ENCODE measurements at places on chromosomes 1 and 21.

DNA sequence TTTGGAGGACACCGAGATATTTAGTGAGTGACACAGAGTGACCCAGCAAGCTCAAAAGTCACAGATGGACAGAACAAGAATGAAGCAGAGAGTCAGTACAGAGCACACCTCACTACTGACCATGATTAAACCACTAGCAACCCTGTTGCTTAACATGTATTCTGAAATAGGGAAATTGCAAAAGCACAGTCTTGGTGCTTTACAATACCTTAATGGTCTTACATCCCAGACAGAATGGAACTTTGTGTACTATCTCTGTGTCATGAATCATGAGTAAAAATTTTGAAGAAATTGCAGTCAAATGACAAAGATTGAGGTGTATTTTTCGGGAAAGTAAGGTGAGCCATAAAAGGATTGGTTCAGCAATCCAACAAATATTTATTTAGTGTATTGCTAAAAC lies 2.7 kb upstream of the SAMSN1 start:
- no peak for DNase-seq

- no peak for DNase-seq
These were observed 51.8 kb downstream of the RGS2 start for GRCh38 chr1:192860478-192861185.

- DNase-seq, result no peak
These were observed 3.1 kb downstream of the KCNK1 start for GRCh38 chr1:233617025-233617424.

DNA sequence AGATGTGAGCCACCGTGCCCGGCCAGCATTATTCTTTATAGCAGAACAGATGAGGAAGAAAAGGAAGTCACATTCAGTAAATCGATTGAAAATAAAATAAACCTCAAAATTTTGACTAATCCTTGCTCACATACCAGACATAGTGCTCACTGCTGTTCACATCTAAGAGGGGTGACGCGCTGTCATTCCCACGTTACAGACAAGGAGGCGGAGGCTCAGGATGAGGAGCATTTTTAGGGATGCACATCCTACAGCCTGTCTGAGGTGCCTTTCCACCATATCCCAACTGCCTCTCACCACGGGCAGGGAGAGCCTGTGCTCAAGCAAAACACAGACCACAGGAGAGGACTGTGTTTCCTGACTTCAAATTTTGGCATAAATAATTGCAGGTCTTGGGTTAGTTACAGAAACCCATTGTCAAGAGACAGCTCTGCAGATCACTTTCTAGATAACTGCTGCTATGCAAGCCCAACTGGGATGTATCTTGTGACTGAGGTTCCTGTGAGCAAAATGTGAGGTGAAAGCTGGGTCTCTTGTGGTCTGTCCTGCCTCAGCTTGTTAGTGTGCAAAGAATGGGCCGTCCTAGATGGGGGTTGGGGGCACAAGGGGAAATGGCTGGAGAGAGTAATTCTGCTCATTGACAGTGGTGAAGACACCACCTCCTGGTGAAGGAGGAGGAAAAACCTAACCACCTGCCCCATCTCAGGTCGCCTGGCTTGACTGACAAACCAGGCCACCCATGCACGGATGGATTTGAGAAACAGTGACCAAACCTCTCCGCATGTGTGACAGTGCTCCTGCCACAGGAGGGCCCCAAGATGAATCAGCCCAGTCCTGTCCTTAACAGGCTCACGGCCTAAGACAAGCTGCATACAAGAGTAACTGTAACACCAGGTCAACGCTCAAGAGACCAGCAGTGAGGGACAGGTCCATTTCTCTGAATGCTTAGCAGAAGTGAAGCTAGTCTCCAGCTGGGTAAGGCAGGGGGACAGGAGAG lies 8.2 kb downstream of the TNN start:
- DNase-seq, result no peak

DNA sequence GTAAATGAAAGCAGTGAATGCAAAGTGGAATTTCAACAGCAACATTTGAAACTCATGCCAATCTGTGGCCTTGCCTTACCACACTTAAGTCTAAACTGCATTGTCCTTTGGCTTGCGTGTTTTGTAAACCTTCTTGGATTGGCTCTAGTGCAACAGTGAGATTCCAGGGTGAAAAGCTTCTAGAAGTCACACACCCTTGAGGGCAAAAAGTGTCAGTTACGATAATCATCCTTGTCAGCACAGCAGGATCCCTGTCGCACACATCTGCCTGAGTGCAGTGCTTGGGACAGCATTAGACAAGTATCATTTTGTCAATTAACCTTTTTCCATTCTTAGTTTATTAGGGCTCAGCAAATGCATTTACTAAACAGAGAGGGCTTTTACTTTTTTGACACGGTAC lies 243.4 kb upstream of the PTBP2 start:
- DNase-seq, result no peak

- no peak for DNase-seq
These were observed 7.9 kb downstream of the CD53 start for GRCh38 chr1:110880708-110881374.

DNA sequence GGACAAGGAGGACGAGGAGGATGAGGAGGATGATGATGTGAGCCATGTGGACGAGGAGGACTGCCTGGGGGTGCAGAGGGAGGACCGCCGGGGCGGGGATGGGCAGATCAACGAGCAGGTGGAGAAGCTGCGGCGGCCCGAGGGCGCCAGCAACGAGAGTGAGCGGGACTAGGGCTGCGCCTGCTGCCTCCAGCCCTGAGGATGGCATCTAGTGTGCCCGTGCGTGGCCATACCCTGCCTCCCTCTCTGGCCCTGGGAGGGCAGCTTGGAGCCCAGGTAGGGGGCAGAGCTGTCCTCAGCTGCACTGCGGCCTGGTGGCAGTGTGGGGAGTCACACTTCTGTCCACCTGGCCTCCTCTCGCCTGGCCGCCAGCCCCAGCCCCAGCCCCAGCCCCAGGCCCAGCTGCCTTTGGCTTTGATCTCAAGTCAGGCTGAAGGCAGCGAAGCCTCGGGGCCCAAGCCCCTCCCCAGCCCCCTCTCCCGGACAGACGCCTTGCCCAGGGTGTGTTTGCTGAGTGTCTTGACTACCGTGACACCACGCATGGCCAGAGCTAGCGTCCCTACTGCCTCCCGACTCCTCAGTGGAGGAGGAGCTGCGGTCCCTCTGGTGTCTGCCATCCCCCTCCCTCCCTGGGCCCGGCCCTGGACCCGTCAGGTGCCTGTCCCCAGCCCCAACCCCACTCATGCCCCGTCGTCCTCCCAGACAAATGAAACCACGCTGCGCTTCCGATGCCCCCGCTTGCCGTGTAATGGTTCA lies 155.2 kb downstream of the PEX14 start:
- no peak for DNase-seq

DNA sequence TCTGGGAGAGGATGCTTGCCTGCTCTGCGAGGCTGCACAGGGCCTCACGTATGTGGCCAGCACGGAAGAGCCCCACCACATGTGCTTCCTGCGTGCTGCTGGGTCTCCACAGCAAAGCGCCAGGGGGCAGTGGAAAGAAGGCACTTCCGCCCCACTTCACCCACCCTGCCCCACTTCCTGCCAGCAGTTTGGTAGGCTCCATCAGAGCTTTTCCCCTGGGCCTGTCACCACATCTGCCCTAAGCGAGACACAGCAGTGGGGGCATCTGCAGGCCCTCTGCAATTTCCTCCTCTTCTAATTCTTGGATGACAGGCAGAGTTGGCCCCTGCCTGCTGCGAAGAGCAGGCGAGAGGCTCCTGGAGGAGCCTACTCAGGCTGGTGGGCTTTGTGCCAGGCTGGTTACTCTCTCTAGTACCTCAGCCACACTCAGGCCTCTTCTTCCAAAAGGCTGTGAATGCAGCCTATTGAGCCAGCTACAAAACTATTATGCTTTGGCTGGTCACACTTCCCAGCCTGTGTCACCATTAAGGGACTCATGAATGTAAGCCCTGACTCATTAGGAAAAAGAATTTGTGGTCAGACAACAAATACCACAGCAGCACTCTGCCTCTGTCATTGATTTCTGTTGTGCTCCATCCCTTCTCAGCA lies 25.0 kb downstream of the CD244 start:
- DNase-seq, result no peak

GRCh38 chr1:114024049-114024448 lies 44.8 kb downstream of the OLFML3 start:
- DNase-seq, result no peak

DNA sequence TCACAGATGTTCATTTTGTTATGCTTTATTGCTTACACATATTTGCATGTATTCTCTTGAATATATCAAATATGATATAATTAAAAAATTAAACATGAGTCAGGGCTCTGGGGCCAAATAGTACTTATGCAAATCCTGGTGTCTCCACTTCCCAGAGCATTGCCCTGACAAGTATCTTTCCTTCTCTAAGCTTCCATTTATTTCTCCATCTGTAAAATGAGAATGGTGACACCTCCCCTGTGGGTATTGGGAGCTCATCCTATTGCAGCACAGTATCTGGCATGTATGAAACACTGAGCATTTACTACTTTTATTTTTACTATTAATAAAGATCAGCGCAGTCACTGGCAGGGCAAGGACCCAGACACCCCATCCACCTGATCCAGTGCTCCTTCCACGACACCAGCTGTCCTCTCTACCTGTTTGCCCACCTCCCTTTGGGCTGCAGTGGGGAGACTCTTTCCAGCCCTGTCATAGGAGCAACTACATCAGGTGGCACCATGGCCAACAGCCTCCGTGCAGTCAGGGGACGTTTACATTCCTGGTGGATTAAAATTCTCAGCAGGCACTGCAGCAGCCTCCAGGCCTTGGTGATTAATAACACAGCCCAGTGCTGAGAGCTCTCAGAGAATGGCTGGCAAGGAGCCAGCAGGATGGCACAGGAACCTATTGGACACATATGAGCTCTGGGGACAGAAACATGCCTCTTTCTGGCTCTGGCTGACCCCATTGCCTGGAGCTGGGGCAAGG lies 113.0 kb downstream of the DMRTB1 start:
- peak; percentile 45 for DNase-seq

- no peak for DNase-seq
These were observed 27.1 kb upstream of the VTCN1 start for GRCh38 chr1:117237726-117238381.

GRCh38 chr1:206506405-206507283 lies 687 bp upstream of the RASSF5 start:
- no peak for DNase-seq

GRCh38 chr1:61776091-61776490 lies 33.8 kb downstream of the PATJ start:
- no peak for DNase-seq

- DNase-seq, result no peak
These were observed 11.0 kb downstream of the JAK1 start for GRCh38 chr1:64955097-64956009.

GRCh38 chr1:45583666-45584350 lies at the start of gene NASP:
Gene NASP (plus strand): TSS chr1:45584041. CDS start chr1:45584147, 106 bp downstream.
- peak; percentile 98 for DNase-seq

DNA sequence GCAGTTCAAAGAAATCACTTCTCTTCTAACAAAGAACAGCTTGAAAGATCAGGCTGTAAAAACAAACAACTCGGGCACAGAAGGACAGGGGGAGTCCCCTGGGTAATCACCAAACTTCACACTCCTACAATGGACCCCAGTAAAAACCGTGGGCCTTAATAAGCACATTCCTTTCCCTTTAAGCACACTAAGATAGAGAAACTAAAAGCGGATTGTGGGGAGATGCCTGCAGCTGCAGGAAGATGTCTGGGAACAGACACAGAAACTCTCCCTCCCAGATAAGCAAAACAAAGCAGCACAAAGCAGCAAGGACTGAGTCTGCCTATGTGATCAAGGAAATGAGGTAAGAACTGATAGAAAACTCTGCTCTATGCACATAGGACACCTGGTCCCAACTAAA lies 37.6 kb upstream of the CTBS start:
- no peak for DNase-seq

DNA sequence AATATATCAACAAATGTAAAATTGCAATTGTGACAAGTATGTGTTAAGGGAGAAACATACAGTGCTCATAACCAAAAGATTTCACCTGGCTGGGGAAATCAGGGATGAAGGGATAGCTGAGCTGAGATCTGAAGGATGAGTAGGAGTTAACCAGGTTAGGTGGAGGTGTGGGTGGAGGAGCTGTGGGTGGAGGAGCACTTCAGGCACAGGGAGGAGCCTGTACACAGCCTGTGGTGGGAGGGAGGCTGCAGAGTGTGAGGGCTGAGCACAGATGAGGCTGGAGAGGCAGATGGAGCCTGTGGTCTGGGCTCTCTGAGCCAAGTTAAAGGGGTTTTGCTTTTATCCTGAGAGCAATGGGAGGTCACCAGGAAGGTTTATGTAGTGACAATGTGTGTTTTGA lies 111.9 kb downstream of the XCL2 start:
- DNase-seq, result no peak

DNA sequence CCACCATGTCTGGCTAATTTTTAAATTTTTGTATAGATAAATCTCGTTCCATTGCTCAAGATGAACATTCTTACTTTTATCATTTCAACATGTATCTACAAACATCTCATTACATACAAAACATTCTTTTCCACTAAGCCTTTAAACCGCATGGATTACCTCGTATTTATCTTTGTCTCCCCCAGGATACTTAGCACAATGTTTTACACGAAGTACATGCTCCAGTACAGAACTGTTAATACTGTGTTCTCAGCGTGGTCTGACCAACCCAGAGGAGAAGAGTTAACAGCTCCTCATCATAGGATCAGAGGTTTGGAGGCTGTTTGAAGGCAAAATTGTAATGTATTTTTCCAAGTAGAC lies 7.4 kb downstream of the PIK3C2B start:
- no peak for DNase-seq

GRCh38 chr1:4395158-4395557 lies 259.3 kb upstream of the AJAP1 start:
- DNase-seq, result no peak

- DNase-seq, result no peak
These were observed 629 bp downstream of the PGD start for GRCh38 chr1:10399444-10399941.

DNA sequence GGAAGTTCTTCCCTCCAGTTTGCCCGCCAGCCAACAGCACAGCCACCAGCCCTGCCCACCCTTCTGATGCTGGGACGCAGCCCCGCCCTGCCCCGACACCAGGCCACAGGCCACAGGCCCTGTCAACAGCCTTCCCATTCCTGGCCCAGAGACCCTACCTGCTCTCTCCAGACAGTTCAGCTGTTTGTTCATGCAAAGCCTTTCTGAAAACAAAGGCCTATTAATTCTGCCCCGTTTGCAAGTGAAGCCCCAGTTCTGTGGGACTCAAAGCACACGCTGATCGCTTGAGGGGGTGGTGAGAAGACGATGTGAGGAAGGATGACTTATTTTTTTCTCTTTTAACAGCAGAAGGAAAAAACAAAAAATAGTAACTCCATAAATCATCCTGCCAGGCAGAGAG lies 55.4 kb upstream of the KIF26B start:
- no peak for DNase-seq

DNA sequence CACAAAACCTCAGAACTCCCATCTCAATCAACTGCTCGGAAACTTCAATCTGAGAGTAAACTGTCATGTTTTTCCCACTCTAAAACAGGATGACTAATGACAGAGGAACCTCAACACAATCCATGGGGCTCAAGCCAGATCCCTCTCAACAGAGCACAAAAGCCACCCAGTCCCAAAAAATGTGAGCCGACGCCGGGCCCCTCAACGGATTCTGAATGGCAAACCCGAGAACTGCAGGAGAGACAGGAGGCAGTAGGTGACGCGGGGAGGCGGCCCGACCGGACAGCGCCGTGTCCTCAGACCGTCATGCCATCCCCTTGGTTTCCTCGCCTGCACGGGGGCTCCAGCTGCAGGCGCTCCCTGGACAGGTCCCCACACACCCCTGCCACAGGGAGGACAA lies 53.4 kb downstream of the SSBP3 start:
- no peak for DNase-seq

Measured in right forelimb (tissue), 1 donor.